ENCODE measurements at places on chromosomes 13 and 19.

DNA sequence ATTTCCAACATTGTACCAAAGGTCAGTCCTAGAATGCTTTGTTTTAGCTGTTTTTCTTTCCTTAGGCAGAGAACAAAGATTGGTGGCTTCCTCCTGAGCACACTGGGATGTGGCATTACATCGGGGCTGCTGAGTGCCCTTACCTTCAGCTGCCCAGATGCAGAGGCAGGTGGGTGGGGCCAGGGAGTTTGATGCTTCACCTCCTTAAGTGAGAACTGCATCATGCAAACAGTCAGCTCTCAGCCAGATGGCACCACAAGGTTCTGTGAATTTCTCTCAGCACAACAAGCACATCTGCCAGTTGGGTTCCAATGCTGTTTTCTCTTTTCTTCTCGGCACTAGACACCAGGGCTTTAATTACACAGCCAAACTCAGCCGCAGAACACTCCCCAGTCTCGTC is 87.4 kb upstream of the UBL3 start:
- DNase-seq, result no peak

- no peak for DNase-seq
These were observed 30.7 kb upstream of the C13orf46 start for GRCh38 chr13:114004420-114005205.

- no peak for DNase-seq
These were observed 33.4 kb downstream of the ABCC4 start for GRCh38 chr13:95267662-95268342.

GRCh38 chr19:44954649-44955504 is at the start of gene CLPTM1:
Gene CLPTM1 (plus strand): TSS chr19:44955380. CDS start chr19:44955396, 16 bp downstream.
- DNase-seq, result peak; percentile 91

GRCh38 chr13:25131881-25132420 is 36.0 kb downstream of the PABPC3 start:
- DNase-seq, result no peak

DNA sequence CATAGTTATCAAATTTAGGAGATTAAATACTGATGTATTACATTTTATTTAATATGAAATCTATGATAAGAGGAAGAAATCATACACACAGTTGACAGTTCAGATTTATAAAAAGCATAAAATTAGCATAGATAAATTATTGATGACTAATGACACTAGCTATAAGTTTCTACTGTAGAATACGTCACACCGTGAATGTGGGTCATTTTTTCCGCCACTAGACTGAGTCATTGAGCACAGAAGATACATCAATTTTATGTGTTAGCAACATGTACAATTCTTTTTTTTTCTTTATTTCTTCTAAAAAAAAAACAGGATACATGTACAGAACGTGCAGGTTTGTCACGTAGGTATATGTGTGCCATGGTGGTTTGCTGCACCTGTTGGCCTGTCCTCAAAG is 22.2 kb downstream of the AP2S1 start:
- DNase-seq, result no peak

DNA sequence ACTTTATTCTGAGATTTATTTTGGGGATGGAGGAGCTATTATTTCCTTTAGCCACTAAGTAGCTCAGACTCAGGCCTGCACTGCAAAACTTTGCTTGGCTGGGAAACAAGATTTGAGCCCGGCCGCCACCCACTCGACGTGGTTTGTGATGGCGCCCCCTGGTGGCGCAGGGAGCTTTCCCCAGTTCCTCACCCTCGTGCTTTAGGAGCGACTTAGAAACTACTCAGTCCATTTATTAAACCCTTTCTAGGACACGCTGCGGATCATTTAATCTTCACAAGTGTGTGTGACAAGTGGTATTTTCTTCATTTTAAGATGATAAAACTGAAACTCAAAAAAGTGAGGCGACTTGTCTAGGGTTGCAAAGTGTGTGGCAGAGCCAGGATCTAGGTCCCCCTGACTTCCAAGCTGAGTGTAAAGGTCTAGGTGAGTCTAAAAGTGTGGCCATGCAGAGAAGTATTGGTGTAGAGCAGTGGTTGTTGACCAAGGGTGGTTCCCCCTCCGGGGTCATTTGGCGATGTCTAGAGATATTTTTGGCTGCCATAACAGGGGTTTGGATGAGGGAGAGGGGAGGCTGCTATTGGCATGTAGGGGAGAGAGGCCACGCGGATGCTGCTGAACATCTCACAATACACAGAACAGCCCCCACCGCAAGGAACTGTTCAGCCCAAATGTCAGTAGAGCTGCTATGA is 2.2 kb downstream of the CXCL17 start:
- DNase-seq, result peak; percentile 71

DNA sequence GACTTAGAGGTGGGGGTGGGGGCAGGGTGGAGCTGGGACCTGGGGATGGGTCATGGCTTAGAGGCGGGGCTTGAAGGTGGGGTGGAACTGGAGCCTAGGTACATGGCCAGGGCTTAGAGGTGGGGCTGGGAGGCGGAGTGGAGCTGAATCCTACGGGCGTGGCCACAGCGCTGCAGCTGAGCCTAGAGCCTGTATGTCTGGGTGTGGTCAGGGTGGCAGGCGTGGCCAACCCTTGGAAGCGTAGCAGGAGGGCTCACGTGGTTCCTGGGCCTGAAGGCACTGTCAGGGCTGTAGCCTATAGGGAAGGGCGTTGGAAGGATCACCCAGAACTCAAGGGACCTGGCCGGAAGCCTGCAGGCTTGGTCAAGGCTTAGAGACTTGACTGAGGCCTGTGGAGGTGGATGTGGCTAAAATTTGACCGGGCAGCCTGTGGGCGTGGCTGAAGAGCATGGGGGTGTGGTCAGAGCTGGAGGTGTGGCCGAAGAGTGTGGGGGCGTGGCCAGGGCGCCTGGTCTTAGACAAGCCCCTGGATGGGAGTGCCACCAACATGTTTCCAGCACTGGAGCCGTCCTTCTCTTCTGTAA is 24.3 kb downstream of the COLGALT1 start:
- no peak for DNase-seq

DNA sequence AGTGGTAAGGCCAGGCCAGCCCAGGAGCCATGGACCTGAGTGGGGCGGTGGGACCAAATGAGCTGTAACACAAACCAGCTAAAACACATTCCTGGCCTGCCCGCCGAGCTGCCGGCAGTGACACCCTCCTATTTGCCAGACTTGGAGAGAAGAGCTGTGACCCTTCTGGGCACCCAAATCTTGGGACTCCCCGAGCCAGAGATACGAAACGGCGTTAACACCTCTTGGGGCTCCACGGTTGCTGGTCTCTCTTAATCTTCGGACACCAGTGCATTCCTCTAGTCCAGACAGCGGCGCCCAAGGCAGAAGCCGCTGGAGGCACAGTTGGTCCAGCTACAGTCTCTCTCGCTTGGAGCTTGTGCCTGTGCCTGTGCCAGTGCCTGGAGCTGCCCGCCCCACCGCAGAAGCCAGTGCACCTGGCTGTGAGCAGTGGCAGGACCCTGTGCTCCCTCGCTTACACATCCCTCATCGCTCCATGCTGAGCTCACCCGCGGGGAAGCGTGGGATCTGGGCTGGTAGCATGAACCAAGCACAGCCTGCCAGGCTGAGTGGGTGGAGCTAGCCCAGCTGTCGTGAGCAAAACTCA is 147.2 kb upstream of the KLHL1 start:
- DNase-seq, result no peak

DNA sequence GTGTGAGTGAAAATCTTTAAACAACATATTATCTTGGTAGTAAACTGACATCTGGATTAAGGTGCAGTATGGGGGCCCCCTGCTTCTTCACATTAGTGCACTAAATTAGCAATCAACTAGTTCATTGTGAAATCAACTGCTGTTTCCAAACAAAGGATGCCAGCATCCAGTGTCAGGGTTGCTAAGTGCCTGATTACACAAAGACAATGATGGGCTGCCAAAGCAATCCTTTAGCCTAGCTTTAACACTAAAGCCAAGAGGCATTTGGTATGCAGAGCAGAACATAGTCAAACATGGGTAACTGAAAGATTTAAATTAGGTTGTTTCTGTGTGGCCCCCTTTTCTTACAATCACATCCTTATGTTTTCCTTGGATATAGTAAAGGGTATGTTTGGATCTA is 543.1 kb upstream of the SLITRK5 start:
- no peak for DNase-seq

DNA sequence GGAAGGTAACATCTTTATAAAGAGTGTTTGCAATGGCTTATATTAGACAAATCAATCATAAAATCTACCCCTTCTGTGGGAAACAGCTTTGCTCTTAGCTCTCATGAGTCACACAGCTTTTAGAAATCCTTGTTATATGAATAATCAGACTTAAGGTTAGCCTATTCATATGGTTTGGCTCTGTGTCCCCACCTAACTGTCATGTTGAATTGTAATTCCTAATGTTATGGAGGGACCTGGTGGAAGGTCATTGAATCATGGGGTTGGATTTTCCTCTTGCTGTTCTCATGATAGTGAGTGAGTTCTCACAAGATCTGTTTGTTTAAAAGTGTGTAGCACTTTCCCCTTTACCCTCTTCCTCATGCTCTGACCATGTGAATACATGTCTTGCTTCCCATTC is 704.2 kb upstream of the KLHL1 start:
- no peak for DNase-seq

GRCh38 chr19:46631481-46631880 is 4.5 kb downstream of the GNG8 start:
- DNase-seq, result no peak

- DNase-seq, result no peak
These were observed 183.0 kb downstream of the STK24 start for GRCh38 chr13:98393873-98394272.

DNA sequence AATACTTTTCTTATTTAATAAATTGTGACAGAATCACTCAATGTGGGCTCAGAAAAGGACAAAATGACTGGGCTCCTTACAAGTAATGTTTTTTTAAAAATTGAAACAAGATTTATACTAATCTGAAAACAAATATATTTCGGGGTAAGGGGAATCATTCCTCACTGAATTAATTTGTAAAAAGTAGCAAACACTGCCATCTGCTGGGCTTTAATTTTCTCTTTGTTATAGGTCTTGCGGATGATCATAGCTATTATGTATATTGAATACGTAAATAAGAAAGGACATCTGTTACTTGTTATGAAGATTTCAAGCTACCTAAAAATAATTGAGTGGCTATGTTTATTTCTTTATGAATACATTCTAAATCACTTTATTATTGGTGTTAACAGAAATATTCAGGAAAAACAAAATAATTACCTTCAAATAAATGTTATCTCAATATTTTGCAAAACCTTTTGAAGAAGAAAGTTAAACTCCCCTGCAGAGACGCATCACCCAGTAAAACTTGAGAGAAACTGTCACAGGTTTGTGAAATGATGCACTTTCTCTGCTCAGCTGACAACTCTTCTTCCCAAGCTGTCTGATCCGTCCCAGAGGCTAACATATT is 17.8 kb upstream of the ENOX1 start:
- DNase-seq, result no peak

DNA sequence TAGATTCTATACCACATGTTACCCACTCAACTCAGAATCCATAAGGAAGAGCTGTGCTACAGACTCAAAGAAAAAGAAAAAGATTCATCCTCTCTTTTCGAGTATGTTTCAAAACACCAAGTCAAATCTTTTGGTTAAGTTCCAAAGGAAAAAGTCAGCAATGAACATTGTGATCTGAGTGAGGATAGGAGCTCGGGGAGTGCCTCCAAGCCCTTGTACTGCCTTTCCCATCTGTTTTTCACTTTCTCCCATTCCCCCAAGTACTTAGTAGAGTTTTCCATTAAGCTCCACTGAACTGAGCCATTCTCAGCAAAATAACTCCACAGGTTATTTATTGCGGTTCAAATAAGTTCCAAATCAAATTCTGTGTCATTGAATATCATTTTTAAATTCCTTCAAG is 47.7 kb upstream of the MAB21L1 start:
- DNase-seq, result no peak

DNA sequence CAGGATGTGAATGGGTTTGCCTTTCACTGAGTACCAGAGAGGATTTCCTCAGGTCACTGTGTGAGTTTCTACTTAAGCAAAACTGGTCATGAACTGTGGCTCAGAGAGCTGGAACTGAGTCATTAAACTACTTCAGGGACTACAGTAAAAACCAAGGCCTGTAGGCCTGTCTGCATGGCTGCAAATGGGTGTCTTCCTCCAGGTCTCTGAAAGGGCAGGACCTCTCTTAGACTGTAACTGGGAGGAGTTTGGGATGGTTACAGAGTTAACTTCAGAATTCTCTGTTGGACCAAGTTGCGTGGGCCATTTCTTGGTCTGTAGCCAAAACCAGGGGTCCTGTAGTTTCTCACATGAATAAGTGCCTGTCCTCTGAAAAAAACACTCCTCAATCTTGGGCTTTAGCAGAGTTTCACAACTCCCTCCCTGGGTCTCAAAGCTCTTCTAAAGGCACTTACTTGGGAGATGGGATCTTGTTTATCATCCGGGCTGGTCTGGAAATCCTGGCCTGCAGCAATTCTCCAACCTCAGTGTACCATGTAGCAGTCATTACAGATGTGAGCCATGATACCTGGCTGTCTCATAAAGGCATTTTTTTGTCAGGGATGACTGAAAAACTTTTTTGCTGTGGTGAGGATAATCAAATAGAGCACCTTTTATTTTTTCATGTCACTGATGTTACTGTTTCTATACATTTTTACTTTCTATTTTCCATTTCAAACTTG is 19.7 kb downstream of the ZNF714 start:
- no peak for DNase-seq

GRCh38 chr13:73321043-73321442 is 262.2 kb downstream of the KLF5 start:
- no peak for DNase-seq

GRCh38 chr13:90401150-90401549 is 946.3 kb upstream of the MIR17HG start:
- DNase-seq, result no peak

- no peak for DNase-seq
These were observed 15.4 kb downstream of the TNFAIP8L1 start for GRCh38 chr19:4654437-4655361.

DNA sequence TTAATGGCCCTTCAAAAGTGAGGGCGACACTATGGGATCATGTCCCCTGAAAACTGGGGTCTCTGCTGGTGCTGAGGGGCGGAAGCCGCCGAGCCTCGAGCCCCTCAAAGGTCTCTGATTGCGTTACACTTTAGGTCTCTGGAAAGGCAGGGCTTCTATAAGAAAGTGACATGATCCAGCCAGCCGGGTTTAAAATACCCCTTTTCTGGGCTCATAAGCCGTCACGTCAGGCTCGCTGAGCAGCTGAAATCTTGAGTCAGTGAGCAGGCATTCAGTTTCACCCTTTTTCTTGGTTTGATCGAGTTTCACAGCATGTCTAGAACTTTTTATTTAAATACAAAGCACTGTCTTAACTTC is 600 bp upstream of the HMGB1 start:
- no peak for DNase-seq

All from stimulated activated CD8-positive, alpha-beta memory T cell treated with anti-CD3 and anti-CD28 coated beads, Interleukin-7, amount 100 ng/mL, for 1 hour (primary cell).